ENCODE measurements at places on chromosomes 11 and 22.

DNA sequence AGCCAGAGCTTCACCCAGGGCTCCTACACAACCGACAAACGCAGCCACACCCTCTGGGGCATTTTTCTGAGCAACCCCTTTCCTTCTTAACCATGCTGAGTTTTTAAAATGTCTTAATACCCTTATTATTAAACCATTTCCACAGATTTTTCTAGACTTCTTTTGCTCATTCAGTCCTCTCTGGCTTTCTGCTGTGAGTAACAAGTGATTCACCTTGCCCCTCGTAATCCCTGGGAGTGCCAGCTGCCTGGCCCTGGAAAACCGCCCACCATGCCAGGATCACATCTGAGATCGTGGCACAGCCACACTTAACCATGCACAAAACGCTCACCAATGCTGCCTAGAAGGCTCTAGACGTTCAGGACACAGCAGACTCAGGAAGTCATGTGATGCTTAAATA, 25.4 kb downstream of the YPEL1 start:
- no peak for DNase-seq

GRCh38 chr11:126268361-126268707, 361 bp downstream of the SRPRA start:
- no peak for DNase-seq

GRCh38 chr22:19038164-19038546, 84.1 kb downstream of the DGCR2 start:
- DNase-seq = no peak

DNA sequence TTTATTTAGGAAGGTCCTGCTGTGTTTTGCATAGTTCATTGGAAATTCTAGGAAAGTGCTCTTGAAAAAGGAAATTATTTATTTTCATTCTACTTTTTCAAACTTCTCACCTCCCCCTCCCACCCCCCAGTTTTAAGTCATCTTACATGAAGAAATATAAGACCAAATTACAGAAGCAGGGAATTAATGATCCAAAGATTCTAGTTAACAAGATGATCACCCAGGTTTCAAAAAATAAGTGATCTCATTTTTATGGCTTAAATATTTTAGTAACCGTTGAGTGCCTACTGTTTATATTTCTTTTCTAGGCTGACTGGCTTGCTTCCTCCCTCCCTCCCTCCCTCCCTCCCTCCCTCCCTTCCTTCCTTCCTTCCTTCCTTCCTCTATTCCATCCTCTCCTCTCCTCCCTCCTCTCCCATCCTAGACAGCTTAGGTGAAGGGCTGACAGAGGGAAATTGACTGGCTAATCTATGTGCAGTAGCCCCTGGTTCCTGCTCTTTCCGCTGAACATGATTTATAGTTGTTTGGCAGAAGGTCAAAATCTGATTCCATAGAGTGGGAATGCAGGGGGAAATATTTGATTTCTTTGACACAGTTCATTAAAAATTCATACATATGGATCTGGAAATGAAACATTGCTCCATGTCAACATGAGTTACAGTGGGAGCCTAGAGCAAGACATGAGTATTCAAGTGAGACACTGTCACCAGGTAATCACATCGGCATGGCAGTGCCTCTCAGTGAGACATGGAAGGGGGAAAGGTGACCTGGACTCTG, 123.4 kb downstream of the COMMD9 start:
- no peak for DNase-seq

GRCh38 chr11:45741032-45741431, 63.9 kb upstream of the SLC35C1 start:
- DNase-seq = no peak

DNA sequence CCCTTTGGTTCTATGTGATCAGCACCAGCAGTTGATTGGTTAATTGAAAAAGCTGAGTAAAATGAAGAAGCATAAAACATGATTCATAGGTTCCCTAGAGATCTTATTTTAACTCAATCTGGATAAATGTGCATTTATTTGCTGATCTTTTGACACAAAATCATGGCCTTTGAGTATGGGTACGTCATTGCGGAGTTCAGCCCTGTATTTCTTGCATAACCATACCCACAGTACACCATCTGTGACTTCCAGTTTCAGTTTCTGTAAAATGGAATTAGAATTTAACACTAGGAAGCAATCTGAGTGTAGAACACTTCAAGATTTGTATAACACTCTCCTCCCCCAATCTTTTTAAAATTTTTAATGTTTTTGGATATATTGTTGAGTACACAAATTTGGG, 358.2 kb downstream of the DDX10 start:
- no peak for DNase-seq

GRCh38 chr22:45413368-45414211, at the start of the genes RIBC2 and SMC1B:
Gene RIBC2 (plus strand): TSS chr22:45413693. CDS start chr22:45413887, 194 bp downstream.
Gene SMC1B (minus strand): TSS chr22:45413599. CDS start chr22:45413567, 32 bp downstream.
- peak; percentile 89 for DNase-seq

- DNase-seq = peak; percentile 26
These were observed 76.1 kb downstream of the CABIN1 start for GRCh38 chr22:24087071-24087795.

DNA sequence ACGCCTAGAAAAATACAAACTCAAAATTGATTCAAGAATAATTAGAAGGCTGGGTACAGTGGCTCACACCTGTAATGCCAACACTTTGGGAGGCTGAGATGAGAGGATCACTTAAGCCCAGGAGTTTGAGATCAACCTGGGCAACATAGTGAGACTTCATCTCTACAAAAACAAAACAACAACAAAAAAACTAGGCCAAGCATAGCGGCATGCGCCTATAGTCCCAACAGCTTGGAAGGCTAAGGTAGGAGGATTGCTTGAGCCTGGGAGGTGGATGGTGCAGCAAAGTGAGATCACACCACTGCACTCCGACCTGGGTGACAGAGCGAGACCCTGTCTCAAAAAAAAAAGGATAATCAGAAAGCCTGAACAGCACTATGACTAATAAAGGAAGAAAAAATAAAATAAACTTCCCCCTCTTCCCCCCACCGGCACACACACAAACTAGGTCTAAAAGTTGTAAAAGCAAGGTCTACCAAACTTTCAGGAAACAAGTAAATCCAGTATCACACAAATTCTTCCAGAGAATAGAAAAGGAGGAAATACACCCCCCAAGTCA, 35.8 kb downstream of the RRAS2 start:
- DNase-seq = no peak

GRCh38 chr22:20319041-20319744, 667 bp downstream of the DGCR6L start:
- peak; percentile 44 for DNase-seq

DNA sequence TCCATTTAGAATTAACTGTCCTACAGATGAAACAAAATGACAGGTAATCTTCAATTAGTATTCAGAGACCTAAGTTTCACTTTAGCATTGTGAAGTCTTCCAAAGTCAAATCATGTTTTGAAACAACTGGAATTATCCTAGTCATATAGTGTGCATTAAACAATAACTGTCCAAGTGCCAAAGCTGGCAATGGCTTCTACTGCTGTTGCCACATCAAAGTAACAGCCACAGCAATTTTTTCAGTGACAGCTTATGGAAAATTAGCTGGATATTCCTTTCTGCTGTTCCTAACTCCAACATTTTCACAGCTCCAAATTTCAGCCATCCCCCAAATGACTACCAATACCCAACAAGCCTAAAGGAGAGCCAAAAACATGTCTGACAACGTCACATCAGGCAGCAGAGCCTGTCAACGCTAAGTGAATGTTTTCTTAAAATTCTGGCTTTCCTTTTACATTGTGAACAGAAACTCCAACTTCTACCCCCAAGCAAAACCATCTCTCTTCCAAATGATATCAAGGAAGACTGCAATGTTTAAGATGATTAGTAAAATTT, 45.3 kb upstream of the CCDC34 start:
- no peak for DNase-seq

- DNase-seq = no peak
These were observed at the start of gene SMIM45 for GRCh38 chr22:41951898-41952474. Gene SMIM45 (plus strand): TSS chr22:41952150.

GRCh38 chr11:132782102-132782501, 750.2 kb downstream of the OPCML start:
- no peak for DNase-seq

GRCh38 chr11:7480113-7480512, 5.2 kb upstream of the OLFML1 start:
- no peak for DNase-seq

GRCh38 chr22:36741204-36741793, 34.6 kb downstream of the IFT27 start:
- DNase-seq = no peak

DNA sequence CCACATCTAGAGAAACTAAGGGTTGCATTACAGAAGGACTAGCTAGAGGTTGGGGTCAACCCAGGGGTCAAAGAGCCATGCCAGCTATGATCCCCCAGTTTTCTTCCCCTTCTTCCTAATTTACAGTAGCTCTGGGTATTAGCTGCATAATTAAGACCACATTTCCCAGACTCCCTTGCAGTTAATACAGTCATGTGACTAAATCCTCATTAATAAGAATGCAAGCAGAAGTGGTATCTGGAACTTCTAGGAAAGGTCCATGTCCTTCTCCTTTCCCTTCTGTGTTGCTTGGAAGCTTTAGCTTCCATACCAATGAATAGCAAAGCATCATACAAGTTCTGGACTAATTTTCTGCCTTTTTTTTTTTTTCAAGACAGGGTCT, 19.1 kb upstream of the LMO2 start:
- DNase-seq = no peak

- no peak for DNase-seq
These were observed 12.4 kb downstream of the TENM4 start for GRCh38 chr11:79428406-79428805.

DNA sequence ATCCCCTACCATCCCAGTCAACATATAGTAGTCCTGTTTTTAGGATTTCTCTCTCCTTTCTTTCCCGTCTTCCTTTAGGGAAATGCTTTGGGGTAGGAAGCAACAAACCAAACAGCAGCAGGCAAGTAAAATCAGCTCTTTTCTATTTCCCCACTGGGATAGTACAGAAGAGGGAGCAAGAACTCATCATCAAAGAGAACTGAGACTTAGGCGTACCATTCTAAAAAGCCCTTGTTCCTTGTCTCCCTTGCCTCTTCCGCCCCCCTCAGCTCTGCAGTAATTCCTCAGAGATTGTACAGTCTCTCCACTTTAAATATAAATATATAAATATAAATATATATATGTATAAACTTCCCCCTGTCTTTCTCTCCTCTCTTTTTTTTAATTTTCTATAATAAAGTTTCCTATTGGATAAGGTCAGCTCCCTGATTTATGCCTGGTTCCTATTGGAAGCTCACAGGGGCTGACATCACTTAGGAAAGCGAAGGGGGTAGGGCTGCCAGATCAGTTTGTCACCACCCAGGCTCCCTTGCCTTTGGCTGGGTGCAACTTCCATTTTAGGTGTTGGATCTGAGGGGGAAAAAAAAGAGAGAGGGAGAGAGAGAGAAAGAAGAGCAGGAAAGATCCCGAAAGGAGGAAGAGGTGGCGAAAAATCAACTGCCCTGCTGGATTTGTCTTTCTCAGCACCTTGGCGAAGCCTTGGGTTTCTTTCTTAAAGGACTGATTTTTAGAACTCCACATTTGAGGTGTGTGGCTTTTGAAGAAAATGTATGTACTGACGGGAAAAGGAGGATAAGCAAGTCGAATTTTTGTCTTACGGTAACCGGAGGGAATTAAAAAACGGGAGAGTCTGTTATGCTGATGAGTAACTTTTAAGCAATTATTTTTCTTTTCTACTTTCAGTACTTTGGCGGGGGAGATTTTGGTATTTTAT, at the start of gene CTNND1:
TSS of gene CTNND1 (plus strand) at position 502 of the 934 bp plus-strand sequence. CDS start 29,677 bp downstream, outside the sequence.
- peak; percentile 88 for DNase-seq

DNA sequence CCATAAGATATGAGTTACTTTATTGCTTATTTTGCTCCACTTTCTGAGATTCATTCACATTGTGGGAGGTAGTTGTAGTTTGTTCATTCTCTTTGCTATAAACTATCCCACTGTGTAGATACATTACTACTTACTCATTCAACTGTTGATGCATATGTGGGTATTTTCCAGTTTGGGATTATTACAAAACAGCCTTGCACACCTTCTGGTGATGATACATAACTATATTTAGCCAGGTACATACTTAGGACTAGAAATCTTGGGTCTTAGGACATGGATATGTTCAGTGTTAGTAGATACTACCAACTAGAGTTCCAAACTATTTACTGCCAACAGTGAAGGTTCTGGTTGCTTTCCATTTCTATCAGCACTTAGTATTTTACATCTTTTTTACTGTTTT, 37.8 kb downstream of the BTG4 start:
- no peak for DNase-seq

DNA sequence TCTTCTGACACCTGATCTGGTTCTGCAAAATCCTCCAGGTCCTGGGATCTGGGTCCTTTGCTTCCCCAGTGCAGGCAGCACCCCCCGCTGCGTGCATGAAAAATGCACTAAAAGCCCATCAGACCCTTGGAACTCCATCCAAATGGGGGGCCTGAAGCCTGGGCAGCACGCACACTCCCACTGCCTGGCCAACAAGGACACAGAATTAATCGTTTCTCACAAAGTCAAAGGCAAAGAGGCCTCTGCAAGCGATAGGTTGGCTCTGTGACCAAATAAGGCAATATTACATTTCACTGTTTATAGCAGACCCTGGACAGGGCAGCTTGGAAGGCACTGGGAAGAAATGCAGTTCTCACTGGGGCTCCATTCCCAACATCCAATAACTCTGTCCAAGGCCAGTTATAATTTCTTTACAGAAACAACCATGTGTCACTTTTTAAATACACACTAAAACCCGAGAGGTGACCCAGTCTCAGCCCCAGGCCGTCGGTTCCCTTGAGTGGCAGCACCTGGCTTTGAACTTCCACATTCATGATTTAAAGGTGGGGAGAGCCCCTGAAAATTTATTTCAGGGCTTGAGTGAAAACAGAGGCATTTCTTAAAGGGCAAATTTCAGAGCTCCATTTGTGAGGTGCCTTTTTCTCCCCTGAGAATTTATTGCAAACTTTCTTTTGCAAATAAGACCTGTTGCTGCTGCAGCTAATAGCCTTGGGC, 114.4 kb upstream of the ANO1 start:
- DNase-seq = no peak

- DNase-seq = no peak
These were observed 58.3 kb downstream of the PRR5L start for GRCh38 chr11:36354221-36355003.

DNA sequence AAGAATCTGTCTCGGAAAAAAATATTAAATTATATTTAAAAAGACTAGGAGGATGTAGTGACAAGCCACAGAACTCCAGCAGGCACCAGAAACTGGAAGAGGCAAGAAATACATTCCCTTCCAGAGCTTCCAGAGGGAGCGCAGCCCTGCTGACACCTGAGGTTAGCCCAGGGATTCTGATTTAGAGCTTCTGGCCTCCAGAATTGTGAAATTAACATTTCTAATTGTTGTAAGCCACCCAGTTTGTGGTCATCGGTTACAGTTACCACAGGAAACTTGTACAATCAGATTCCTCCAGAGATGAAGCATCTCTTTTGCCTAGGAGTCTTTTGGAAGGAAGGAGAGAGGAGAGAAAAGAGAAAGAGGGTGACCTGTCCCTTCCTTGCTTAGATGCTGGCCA, 6.4 kb upstream of the UBASH3B start:
- no peak for DNase-seq
